ENCODE measurements at places on chromosomes 13 and 19.

GRCh38 chr13:91313581-91313980, 33.9 kb upstream of the MIR17HG start:
- DNase-seq: no peak

GRCh38 chr19:2759362-2759761, 19.5 kb upstream of the SLC39A3 start:
- no peak for DNase-seq

- DNase-seq: no peak
These were observed 84.7 kb downstream of the KDM4B start for GRCh38 chr19:5053661-5054060.

DNA sequence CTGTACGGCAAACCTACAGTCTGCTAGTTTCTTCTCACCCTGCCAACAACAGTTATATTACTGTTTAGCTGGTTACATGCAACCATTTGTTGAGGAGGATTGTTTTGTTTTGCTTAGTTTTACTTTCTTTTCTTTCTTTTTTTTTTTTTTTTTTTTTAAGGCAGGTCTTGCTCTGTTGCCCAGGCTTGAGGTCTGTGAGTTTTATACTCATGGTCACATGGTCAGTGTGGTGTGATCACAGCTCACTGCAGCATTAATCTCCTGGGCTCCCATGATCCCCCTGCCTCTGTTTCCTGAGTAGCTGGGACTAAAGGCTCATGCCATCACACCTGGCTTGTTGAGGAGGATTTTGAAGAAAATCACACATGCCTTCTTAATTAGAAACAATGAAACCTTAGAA, 505.6 kb downstream of the GPC5 start:
- no peak for DNase-seq

- DNase-seq: no peak
These were observed 1.8 kb downstream of the SHISA7 start for GRCh38 chr19:55441319-55441691.

DNA sequence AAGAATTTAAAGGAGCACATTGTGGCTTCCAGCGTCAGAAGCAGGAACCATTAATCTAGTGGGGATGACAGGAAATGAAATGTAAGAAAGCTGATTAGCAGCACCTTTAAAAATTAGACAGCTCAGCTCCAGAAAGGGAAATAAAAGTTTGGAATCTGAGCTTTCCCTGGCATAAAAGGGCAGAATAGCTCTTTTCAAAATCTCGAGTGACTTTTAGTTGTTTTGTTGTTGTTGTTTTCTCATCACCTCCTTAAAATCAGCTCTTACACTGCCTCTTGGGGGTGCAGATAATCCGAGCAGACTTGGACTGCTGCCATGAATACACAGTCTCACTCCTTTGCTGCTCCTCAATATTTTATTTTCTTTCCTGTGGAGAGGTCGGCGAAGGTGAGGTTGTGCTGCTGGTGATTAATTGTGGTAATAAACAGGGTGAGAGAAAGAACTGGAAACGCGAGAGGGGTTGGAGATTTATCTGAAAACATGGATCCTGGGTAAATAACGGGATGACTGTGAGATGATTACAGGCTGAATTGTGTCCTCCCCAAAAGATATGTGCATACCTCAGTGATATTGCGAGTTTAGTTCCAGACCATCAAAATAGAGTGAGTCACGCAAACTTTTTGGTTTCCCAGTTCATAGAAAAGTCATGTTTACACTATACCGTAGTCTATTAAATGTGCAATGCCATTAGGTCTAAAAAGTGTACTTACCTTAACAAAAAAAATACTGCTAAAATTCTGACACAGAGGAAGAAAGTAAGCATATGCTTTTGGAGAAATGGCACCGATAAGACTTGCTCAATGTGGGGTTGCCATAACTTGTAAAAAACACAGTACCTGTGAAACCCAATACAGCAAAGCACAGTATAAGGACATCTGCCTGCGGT, 787.7 kb downstream of the UQCRFS1 start:
- DNase-seq: no peak

DNA sequence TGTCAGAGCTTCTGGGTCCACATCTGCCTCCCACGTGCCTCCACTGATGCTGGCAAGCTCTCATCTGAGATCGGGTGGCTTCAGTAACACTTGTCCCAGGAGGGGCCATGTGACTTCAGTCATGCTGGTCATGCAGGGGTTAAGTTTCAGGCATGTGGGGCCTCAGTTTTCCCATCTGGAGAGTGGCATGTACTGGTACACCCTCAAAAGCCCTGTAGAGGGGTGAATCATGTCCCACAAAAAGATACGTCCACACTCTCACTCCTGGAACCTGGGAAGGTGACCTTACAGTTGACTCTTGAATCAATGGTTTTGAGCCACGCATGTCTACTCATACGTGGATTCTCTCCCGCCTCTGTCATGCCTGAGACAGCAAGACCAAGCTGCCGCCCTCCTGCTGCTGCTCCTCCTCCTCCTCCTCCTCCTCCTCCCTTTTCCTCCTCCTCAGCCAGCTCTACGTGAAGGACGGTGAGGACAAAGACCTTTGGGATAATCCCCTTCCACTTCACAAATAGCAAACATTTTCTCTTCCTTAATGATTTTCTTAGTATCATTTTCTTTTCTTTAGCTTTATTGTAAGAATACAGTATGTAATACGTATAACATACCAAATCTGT, 53.7 kb downstream of the COMP start:
- no peak for DNase-seq

- DNase-seq: peak; percentile 37
These were observed 9.1 kb upstream of the C19orf12 start for GRCh38 chr19:29724102-29724641.

GRCh38 chr19:46945694-46946489, 73.7 kb upstream of the NPAS1 start:
- DNase-seq: no peak

DNA sequence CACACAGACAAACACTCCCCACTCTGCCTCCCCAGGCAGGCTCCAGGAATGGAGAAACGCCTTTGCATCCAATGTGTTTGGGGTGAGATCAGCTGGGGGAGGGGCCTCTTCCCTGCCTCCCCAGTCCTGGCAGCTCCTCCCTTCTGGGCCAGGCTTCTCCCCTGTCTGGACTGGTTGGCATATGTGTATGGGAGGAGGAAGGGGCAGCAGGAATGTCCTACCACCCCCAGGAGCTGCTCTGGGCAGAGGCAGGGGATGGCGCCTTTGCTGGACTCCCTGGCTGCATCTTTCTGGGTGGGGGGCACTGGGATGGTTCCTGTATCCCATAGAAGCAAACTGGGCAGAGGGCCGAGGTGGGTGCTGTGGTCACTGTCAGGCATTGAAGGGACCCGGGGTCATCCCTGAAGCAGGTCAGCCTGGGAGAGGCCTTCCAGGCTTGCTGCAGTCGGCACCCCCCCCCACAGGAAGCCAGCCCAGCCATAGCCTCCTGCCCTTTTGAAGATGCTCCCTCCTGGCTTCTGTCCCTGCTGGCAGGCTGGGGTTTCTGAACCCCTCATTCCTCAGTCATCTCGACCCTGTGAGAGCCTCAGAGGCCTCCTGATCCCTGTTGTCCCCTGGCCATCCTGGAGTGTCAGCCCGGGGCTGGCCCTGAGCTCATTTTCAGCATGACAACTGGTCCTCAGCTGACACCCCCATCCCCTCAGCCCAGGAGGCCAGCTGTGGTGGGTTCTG, 21.2 kb upstream of the SLC7A10 start:
- DNase-seq: no peak

DNA sequence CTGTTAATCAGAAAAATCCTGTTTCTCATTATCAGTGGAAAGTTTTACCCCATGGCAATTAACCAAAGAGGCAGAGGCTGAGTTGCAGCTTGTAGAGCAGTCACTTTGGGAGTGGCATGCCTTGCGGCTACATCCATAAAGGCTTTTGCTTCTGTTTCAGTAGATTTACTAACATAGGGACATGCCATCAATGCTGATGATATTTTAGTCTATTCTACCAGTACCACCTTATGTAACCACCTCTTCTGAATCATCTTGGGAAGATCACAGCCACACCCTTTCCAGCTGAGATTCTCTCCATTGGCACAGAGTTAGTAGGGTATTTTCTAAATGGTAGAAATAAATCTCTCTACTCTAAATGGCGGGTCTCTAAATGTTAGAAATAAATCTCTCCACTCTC, 37.5 kb downstream of the POSTN start:
- DNase-seq: no peak

GRCh38 chr19:22602631-22603272, 31.4 kb upstream of the ZNF492 start:
- DNase-seq: no peak

DNA sequence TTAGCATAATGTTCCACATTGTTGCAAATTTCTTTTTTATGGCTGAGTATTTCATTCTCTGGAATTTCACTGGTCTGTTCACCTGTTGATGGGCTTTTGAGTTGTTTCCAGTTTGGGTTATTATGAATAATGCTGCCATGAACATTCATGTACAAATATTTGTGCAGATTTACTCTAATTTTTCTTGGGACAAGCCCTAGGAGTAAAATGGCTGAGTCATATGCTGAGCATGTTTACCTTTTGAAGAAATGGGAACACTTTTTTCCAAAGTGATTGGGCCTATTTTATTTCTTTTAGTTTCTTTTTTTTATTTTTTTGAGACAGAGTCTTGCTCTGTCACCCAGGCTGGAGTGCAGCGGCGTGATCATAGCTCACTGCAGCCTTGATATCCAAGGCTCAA, 4.7 kb upstream of the FBL start:
- DNase-seq: no peak

DNA sequence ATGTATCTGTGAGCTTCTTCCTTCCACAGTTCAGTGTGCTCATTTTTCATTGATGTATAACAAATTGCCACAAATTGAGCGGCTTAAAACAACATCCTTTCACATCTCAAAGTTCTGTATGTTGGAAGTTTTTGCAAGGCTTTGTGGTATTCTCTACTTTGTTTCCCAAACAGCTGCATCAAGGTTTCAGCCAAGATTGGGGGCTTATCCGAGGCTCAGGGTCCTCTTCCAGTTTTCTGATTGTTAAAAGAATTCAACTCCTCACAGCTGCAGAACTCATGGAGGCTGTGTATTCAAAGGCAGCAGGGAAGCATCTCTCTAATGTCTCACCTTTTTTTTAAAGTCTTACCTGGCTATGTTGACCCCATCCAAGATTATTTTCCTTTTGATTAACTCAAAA, 1369.8 kb downstream of the PCDH9 start:
- no peak for DNase-seq

DNA sequence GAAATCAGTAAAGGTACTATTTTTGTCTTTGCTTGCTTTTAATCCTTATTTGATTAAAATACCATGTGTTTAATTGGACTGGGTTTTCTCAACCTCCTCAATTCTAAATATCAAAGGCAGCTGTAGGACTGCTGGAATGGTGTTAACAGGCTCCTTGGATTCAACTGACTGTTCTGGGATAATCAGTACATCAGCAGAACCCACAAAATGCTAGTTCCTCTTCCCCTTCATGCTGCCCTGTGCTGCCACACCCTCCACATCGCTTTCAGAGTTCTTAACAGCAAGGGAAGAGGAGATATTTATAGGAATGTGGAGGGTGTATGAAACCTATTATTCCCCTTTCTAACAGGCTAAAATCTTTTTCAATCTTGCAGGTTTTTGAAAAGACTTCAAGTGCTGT, 82.4 kb downstream of the KCTD12 start:
- no peak for DNase-seq

GRCh38 chr13:26831336-26831908, 70.8 kb upstream of the GPR12 start:
- no peak for DNase-seq

GRCh38 chr19:21256722-21257121, 72.5 kb downstream of the ZNF708 start:
- no peak for DNase-seq

DNA sequence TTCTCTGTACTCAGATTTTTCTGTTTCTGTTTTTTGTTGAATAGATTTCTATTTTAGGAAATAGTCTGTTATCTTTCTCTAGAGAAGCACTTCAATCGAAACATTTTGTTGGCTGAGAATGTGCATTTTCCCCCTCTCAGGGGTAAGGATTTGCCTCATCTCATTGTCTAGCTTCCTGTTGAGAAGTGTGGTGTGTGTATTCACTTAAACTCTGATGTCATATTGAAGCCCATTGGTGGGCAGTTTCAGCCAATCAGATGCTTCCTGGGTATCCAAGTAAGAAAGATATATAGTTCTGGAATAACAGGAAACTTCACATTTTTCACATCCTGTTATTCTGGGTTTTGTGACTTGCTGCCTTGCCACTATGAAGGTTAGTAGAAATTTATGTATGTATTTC, 87.6 kb downstream of the ARHGEF7 start:
- DNase-seq: no peak

- no peak for DNase-seq
These were observed 2.3 kb upstream of the DACH1 start for GRCh38 chr13:71869274-71869673.

DNA sequence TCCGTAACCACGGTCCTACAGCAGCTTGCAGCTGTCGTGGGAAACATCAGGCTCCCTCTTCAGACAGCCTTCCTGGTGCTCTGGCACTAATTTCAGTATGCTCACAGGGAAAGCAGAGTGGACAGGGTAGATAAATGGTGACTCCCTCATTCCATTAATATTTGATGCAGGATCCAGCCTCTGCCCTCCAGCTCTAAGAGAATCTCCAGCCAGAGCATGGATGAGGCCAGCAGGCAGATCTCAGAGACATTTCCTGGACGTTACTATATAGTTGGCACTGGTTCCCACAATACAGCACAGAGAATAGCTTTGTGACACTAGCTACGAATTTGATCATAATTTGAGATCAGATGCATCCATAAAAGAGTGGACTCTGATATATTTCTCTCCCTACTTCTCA, 341.4 kb downstream of the LIG4 start:
- no peak for DNase-seq

DNA sequence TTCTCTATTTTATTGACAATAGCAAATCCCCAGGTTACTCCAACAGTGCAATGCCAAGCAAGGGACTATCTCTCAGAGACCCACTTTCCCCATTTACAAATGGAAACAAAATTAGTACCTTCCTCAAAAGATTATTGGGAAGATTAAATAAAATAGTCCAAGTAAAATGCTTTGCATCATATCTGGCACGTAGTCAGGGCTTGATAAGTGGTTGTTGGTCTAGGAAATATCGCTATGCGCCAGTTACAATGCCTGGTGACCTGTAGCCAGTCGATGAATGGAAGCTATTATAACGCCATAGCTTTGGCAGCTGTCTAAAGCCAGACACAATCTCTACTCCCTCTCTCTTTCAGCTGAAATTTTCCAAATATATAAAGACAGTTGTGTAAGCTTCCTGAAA, 220.3 kb downstream of the RAP2A start:
- no peak for DNase-seq

GRCh38 chr19:41441321-41441945, 1.5 kb upstream of the ERICH4 start:
- no peak for DNase-seq

- no peak for DNase-seq
These were observed 7.2 kb downstream of the GPX4 start for GRCh38 chr19:1110809-1111640.

DNA sequence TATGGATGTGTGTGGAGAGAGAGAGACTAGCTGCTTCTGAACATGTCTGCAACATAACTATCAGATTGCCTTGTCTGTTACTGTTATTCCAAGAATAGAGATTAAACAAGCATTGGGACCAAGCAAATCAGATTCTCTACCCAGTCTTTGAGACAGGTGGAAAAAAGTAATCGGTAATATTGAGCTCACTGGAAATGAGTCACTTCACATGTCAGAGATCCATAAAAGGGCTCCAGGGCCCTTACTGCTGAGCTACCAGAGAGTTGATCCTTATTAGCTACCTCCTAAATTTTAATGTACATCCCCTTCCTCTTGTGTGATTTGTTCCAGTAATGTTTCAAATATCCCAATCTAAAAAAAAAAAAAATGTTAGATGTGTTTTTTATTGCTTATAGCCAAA, 2118.0 kb downstream of the PCDH9 start:
- DNase-seq: no peak
